Activated CD4-positive, alpha-beta T cell treated with anti-CD3 and anti-CD28 coated beads, Interleukin-2, amount 50 U/mL, for 48 hours (primary cell): ENCODE measurements at places on chromosomes 7 and 10.
A peak's percentile ranks its signal among the peaks of the same experiment; 100 is the strongest.

GRCh38 chr10:124025660-124026588 lies 67.5 kb downstream of the CHST15 start:
- DNase-seq, result no peak

GRCh38 chr10:29151005-29151404 lies 137.9 kb upstream of the LYZL1 start:
- DNase-seq, result no peak

- DNase-seq, result no peak
Observed at GRCh38 chr10:88027570-88027969, 164.1 kb downstream of the PTEN start.

- no peak for DNase-seq
Observed at GRCh38 chr10:124124123-124124768, 30.8 kb upstream of the CHST15 start.

DNA sequence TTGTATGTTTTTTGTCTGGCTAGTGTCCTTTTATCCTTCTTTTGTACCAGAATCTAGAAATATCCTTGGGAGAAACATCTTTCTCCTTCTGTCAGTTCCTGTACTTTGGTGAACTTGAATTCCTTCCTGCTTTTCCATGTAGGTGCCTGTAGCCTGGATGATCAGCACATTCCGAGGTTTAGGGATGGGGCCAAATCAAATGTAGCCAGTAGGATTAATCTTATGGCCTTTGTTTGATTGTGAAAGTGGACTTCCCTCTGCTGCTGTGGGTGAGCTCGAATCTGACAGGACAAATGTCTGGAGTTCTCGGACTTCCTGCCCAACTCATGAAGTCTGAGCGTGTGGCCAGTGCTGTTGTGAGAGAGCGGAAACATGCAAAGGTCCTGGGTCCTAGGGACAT lies 33.2 kb upstream of the NAMPT start:
- DNase-seq, result no peak

DNA sequence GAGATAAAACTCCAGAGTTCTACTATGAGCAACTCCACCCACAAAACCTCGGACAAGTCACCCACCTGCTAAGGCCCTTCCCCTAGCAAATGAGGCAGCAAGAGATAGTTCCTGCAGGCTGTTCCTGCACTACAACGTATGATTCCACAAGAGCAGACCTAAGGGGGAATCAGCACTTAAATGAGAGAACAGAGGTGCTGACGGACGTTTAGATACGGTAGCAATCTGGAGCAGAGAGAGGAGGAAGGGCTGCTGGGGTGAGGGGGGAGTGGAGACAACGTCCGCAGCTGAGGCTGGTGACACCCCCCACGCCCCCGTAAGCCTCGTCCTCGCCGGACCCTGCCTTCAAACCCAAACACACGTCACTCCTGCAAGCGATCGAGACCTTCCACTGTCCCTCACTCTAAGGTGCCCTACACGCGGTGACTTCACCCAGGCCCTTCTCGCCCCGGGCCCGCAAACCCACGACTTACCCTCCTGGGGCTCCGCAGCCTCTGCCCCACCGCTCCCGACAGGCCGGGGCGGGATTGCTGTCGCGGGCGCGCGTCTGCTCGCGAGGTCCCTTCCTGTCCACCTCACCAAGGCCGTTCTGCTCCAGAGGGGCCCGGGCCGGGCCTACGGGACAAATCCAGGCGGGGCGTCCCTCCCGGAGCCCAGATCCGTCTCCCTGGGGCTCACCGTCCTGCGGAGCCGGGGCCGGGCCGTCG lies 635 bp downstream of the ZNF12 start:
- peak; percentile 32 for DNase-seq

DNA sequence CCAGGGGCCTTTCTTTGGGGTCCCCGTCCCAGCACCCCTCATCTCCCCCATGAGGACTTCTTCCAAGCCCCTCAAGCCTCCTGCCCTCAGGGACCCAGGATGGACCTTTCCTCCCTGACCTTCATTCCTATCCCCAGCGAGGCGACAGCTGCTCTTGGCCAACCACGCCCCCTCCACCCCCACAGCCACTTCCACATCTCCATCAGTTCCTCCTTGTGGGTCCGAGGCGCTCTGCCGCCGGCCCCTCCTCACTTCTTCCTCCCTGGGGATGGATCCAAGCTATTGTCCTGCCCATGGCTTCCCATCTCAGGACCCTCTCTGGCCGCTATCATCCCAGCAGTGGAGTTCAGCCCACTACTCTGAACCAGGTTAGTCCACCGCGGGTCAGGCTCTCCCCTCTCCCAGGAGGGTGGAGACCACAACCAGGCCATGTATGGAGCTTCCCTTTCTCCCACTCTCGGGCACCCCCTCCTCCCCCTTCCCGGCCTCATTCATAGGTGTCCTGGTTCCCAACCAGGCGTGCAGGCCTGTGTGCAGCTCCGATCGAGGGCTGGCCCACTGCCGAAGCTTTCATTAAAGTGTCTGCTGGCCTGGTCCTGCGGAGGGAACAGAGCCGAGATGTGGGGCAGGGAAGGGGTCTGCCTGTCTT lies 1.7 kb upstream of the SH2B2 start:
- peak; percentile 10 for DNase-seq

DNA sequence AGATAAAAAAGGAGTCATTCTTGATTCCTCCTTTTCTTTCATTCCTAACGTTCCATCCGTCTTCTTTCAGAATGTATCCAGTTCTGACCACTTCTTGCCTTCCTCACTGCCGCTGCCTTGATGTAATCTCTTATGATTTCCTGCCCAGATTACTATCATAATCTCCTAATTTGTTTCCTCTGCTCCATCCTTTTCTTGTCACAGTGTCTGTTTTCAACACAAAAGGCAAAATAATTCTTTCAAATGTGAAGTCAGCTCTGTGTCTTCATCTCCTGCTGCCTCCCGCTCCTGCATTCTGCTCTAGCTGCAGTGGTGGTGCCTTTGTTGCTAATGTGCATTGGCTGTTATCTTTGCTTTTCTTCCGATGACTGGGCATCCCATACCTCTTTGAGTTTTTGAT lies 150.9 kb downstream of the SND1 start:
- DNase-seq, result no peak

DNA sequence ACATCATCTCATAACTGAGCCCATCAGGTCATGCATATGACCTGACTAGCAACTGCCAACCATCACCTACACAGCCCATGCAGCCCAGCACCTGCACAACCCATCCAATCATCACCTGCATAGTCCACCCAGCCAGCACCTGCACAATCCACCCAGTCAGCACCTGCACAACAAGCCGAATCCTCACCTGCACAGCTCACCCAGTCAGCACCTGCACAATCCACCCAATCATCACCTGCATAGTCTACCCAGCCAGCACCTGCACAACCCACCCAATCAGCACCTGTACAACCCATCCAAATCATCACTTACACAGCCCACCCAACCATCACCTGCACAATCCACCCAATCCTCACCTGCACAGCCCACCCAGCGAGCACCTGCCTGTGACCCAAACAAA lies 33.4 kb upstream of the WDFY4 start:
- DNase-seq, result no peak

DNA sequence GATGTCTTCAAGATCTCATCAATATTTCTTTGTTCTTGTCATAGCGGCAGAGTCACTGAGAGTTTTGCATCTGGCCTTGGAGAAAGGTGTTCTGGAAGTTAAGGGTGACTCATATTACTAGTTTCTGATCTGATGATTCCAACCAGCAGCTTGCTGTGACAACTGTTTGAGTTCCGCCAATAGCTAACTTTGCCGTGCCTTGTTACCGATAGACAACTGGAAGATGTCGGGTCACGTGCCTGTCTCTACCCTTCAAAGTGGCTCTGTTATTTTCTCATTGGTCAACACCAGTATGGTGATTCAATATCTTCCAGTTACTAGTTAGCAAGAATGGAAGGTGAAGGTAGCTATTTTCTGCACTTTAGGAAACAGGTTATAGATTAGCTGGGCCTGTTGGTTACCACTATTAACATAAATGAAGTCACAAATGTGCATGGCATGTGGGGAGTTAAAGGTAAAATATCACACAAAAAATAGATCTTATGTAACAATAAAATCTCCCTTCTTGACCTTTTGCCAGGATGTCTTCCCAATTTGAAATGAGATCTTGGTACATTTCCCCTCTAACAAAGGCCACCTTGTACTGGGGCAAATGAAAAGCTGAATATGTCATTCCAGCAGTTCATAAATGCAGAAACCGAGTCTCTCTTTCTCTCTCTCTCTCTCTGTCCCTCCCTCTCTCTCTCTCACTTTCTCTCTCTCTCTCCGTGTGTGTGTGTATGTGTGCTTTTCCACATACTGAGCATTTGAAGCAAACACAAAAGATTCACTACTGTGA lies 2.6 kb upstream of the MGAM2 start:
- no peak for DNase-seq

DNA sequence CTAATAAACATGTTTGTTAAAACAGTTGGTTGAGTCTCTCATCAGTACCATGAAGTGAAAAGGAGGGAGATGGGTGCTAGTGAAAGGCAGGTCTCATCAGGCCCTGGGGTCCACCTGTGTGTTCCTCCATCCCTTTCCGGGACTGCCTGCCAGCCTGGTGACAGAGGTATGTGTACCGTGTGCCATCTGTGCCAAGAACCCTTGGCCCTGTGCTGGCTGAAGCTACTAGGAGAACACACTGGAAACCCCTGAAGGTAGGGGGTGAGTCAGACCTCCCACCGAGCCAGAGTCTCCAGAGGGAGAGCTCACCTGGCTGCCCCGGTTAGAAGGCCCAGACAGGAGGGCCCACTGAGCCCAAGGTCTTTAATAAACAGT lies 2.3 kb downstream of the DDIT4 start:
- peak; percentile 69 for DNase-seq

DNA sequence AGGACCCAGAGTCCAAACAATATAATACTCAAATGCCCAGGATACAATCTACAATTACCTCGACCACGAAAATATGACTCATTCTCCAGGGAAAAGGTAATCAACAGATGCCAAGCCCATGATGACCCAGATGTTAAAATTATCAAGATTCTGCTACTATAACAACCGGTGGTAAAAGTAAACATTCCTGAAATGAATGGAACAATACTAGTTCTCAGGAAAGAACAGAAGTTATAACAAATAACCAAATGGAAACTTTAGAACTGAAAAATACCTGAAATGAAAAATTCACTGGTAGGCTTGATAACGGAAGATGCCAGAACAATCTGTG lies 34.1 kb upstream of the GUSB start:
- no peak for DNase-seq

- DNase-seq, result no peak
Observed at GRCh38 chr7:129798616-129799349, 154.0 kb downstream of the UBE2H start.

- DNase-seq, result no peak
Observed at GRCh38 chr7:17651863-17652385, 288.4 kb downstream of the SNX13 start.

DNA sequence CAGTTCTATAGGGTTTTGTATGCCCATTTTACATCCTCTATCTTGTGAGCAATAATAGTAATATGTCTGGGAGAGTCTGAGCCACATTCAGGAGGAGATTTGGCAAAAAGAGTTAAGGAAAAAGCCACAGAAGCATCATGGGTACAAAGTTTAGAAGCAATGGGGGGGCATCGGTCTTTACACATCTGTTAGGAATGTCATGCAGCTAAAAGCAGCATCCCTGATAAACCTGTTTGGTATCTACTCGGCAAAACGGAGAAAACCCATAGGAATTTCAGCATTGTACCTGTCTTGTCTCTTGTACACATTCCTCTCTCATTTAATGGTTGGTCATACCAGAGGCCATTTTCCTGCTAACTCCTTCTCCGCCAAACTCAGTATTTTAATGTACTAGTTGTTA lies 12.5 kb upstream of the HERPUD2 start:
- DNase-seq, result no peak

DNA sequence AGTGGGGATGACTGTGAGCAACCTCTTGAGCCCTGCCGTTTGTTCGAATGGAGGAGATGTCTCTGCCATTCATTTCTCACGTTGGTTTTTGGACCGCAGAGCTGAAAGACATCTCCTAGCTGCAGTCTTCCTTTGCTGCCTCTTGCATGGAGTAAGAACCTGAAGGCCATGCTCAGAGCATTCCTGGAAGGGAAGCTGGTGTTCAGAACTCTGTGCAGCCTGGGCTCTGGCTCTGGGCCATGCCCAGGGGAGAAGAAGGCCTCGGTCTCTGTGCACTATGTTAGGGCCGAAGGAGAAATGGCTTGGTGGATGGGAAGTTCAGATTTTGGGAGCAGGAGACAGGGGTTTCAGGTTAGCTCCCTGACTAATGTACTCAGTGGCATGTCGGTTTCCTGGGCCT lies 22.9 kb downstream of the SFTPD start:
- no peak for DNase-seq

DNA sequence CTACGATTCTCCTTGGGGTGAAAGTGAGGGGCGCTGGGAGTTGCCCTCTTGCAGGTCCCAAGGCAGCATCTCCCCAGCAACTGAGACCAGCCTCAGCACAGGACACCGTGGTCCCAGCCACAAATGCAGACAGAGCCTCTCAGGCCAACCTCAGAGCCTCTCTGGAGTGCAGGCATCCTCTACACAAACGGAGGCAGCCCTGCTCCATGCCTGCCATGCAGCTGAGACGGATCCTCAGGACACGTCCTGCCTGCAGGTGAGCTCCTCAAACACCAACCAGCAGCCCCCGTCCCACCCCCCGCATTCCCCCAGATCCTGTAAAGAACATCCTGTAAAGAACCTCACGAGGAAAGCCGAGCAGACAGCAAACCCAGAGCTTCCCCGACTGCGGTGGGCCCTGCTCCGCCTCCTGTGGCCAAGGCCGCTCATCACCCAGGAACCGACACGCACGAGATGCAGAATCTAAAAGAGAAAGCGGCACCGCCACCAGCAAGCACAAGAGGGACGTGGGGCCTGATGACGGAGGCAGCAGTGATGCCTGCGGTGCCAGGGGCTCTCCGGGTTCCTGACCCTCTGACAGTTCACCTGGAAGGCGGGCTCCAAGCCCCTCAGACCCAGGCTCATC lies 186.9 kb downstream of the PTPRN2 start:
- no peak for DNase-seq

GRCh38 chr10:29448125-29448524 lies 159.3 kb downstream of the LYZL1 start:
- DNase-seq, result no peak

DNA sequence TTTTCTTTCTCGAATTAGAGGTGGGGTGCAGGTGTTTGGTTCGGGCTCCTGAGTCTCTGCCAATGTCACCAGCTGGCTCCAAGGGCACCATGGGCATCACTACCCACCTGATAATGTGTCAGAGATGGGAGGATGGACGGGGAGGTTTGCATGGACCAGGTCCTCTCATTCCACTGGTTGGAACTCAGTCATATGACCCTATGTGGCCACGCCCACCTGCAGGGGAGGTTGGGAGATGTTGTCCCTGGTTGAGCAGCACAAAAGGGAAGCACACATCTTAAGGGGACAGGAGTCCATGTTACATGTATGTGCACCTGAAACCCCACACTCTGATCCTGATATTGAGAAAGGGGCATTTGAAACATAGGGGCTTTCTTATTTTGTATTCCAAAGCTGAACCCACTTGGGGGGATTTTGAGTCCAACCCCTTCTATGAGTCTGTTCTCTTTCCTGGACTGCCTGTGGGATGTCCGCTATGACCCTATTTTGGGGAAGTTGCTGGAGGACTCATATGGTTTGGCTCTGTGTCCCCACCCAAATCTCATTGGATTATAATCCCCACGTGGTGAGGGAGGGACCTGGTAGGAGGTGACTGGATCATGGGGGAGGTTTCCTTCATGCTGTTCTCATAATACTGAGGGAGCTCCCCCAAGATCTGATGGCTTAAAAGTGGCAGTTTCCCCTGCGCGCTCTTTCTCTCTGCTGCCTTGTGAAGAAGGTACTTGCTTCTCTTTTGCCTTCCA lies 66.9 kb upstream of the BAIAP2L1 start:
- DNase-seq, result no peak
